GM03348 (cell line): ENCODE measurements at places on chromosomes 7 and 10.
A peak's percentile ranks its signal among the peaks of the same experiment; 100 is the strongest.

DNA sequence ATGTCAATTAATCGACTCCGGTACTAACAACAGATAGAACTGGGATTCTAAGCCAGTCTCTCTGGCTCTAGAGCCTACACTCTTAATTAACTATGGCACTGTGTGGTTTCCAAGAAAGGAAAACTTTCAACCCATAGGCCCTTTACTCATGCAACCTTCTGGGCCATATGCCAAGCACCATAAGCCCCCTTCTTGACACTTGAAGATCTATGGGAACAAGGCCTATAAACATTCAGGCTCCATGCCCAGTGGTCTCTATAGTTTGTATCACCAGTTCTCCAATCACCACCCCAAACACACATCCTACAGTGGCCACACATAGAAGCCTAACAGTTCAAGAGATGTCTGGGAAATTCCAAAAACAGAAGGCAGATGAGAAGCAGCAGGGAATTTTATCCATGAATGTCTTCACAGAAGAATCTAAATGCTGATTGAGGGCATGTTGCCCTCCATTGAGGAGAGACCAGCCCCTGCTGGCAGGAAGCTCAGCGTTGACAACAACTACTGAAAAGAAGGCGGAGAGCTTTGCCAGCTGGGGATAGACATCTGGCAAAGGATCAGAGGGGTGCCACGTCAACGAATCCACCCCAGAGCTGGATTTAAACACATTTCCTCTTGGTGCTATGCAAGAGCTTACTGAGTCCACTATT is 64.4 kb downstream of the GRM3 start:
- DNase-seq, result no peak

DNA sequence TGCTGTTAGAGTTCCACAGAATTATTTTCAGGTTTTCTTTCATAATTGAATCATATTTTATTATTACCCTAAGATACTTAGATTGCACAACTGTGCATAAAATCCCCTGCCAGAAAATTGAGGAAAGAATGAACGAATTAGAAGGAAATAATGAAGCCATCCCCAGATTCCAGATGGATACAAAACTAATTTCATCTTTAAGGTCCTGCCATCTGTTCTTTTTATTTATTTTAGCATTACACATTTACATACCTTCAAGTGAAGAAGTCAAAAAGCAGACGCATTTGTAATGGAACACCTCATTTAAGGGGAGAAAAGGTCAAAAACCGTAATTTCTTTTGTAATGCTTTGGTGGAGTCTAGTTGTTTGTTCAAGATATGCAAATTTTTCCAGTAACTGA is 77.0 kb upstream of the LRRTM3 start:
- DNase-seq, result no peak

- DNase-seq, result no peak
These were observed 34.0 kb upstream of the SH2D4B start for GRCh38 chr10:80503584-80504157.

DNA sequence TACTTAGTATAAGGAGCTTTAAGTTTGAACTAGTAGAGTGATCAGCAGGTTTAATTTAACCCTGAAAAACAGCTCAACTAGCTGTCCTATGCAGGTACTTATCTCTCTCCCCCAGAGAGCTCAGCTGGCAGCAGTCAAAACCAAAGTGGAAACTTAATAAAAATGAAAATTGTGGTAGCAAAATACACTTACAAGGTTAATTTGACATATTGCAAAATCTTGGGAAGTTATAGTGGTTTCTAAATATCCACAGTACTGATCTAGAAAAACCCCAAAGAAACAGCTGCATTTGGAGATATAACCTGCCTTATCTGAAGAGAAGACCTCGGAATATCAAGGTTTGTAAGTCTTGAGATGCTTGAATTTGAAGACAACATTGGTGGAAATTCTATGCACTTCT is 269.2 kb downstream of the RNLS start:
- no peak for DNase-seq

DNA sequence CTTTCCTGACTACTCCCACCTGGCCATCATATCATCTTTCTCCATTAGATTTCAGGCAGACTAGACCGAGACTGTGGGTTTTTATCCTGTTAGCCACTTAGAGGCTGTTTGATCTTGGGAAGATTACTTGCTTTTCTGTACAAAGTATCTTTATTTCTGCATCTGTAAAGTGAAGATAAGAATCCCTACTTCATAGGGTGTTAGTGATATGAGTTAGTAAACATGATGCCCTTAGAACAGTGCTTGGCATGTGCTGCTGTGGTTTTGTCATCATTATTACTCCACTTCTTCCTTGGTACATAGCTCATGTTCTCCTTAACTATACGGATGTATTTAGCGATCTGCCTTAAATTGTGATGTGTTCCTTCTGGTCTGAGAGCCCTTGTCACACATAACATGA is 165.2 kb downstream of the AUTS2 start:
- DNase-seq, result no peak

DNA sequence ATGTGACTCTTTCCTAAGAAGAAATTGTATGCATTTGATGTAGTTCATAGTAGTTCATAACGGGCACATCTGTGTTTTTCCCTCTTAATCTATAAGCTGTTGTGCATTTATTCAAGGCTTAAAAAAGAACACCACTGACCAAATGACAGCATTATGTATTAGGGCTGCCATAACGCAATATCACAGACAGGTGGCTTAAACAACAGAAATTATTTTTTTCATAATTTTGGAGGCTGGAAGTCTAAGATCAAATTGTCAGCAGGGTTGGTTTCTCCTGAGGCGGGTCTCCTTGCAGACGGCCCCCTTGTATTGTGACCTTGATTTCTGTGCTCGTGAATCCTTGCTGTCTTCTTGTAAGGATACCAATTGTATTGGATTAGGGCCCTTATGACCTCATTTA is 627 bp upstream of the SSMEM1 start:
- no peak for DNase-seq

DNA sequence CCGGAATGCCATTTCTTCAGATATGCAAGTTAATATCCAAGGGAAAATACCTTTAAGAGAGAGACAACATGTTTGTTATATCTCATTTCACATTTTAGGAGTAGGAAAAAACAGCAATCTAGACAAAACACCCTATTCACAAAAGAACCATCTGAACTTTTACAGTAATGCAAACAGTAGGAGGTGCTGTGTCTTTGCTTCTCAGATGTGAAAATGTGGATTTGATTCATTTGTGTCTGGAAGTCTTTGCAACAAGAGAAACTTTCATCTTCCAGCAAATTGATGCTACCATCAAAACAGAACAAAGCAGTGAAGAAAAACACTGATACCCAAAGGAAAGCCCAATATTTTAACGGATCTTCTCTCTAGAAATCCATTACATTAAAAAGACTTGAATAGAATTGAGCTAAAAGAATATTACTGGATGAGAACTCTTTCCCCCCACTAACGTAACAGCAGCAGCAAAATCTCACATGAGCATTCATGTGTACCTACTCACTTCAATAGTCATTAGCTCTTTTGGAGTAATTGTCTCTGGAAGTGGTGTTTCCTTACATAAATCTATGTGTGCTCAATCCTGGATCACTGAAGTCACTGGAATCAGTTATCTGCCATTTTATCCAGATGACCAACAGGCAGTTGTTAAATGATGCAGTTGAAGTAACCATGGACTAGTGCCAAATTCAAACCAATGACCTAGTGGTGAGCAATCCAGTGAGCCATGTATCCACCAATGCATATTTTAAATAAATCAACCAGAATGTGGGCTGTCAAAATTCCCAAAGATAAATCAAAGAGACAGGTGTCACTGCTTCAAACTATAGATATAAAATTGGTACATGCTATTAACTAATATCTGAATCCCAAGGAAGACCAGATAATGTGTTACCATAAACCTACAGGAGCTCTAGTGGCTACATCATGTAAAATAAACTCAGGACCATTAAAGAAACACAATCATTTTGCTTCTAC is 1.8 kb downstream of the SEMA3C start:
- peak; percentile 47 for DNase-seq

GRCh38 chr7:32890010-32890792 is 1.4 kb downstream of the KBTBD2 start:
- DNase-seq, result peak; percentile 40

DNA sequence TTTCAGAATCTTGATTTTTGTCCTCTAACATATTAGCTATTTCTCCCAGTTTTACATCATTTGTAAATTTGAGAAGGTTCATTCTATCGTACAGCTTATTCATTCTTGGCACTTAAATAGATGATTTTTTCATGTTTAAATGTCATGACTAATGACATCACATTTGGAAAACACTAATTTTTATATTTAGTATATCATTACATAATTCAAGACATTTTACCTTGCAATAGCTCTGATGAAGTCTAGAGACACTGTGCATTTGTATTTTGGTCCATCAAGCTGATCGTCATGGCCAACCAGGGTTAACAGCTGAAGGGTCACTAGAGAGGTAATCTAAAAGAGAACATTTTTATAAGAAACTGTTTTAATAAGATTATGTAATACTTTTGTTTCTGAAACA is 71.3 kb downstream of the ORC5 start:
- DNase-seq, result no peak

DNA sequence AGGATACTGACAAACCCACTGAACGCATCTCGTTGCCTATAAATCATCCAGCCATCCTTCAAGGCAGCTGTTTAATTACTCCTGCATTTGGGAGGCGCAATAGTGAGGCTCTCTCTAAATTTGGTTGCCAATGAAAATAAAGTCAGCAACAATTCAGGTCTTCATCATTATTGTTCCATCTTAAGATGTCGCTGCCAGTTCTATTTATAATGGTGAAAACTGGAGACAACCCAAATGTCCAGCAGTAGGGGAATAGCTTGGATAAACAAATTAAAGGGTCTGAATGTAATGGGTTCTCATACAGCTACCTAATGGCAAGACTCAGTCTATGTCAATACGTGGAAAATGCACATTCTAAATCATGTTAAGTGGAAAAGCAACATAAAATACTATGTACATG is 120.1 kb upstream of the PLXNA4 start:
- no peak for DNase-seq

DNA sequence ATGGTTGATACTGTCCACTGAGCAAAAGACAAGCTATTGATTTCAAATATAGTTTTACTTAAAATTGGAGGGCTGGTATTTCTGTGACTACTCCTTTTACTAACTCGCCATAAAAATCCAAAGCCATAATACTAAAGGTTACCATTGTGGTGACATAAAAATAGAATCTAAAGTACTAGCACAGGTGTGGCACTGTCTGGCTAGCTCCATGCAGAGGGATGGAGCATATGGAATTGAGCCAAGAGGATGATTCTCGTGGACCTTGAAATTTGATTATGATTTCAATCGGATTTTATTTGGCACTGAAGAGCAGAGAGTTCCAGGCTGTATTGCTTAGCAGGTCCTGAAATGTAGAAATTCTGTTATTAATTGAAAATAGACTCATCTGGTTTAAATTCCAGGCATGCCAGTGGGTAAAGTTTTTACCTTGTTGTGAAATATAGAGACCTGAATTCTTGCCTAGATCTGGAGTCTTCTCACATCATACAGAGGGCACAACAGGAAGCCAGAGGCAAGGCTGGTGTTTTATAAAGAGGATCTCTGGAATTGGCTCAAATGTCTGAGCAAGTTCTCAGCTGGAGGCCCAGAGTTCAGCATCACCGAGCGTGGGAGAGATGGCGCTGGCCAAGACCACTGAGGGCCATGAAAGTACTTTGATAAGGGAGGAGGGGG is 29.9 kb upstream of the DLD start:
- DNase-seq, result peak; percentile 27

GRCh38 chr10:43653746-43654145 is 5.1 kb upstream of the ZNF32 start:
- no peak for DNase-seq

GRCh38 chr10:19986591-19986990 is 170.4 kb downstream of the PLXDC2 start:
- no peak for DNase-seq

GRCh38 chr7:101411508-101411874 is 48.8 kb downstream of the COL26A1 start:
- DNase-seq, result no peak

- peak; percentile 74 for DNase-seq
These were observed 29.1 kb downstream of the GTF2IRD1 start for GRCh38 chr7:74482629-74483401.

DNA sequence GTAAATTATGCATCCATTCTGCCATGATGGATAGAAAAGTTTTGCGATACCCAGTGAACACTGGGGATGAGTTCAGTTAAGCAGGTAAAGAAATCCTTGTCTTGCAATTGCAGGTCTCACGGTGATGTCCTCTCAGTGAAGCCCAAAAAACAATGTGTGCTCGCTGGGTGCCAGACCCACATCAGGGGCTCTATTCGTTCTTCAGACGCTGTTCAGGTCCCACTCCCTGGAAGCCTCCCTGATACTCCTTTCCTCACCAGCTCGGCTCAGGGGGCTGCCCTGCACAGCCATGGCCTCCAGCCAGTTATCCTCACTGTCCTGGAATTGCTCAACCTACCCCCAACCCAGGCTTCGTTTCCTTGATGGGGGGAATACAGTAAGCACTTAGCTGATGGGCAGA is 323.5 kb downstream of the ADARB2 start:
- DNase-seq, result no peak

- no peak for DNase-seq
These were observed 27.7 kb downstream of the SHOC2 start for GRCh38 chr10:110947061-110947595.

- DNase-seq, result no peak
These were observed 88.9 kb upstream of the KLF6 start for GRCh38 chr10:3873728-3874461.

GRCh38 chr10:71344993-71345480 is 26.0 kb downstream of the SLC29A3 start:
- no peak for DNase-seq
